NCI-H2029 (cell line): ENCODE measurements at places on chromosomes 6 and 20.
A peak's percentile ranks its signal among the peaks of the same experiment; 100 is the strongest.

DNA sequence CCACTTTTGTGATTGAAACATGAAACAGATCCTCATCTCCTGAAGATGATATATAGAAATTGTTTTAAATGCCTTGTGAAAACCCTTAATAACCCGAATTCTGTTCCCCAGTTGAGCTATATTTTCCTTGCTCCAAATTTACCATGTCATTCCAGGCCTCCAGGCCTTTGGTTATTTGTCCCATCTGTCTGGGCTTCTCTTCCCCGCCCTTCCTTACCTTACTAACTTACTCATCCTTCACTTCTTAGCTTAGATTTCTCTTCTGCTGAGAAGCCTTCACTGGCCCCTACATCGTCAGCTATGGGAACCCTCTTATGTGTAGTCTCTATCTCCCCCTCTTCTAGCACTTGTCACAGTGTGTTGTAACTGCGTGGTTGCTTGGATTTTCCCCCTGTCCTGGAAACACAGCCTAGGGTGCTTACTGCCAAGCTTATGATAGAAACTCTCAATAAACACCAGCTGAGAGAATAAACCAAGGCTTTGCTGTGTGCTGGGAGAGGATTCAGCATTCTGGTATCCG, 68.6 kb downstream of the SGK1 start:
- no peak for DNase-seq

- DNase-seq: peak; percentile 36
Measured at GRCh38 chr20:10427060-10427692, 6.8 kb downstream of the MKKS start.

GRCh38 chr6:132728616-132729015, 14.8 kb upstream of the VNN1 start:
- no peak for DNase-seq

- no peak for DNase-seq
Measured at GRCh38 chr20:48851579-48851978, 23.8 kb upstream of the PREX1 start.
